CD4-positive, alpha-beta T cell treated with Interleukin-12 subunit alpha and Interleukin-12 subunit beta, for 1 hour (primary cell): ENCODE measurements at places on chromosomes 12 and 14.

GRCh38 chr12:132445884-132446632 is 43.9 kb upstream of the FBRSL1 start:
- DNase-seq: peak; percentile 82

DNA sequence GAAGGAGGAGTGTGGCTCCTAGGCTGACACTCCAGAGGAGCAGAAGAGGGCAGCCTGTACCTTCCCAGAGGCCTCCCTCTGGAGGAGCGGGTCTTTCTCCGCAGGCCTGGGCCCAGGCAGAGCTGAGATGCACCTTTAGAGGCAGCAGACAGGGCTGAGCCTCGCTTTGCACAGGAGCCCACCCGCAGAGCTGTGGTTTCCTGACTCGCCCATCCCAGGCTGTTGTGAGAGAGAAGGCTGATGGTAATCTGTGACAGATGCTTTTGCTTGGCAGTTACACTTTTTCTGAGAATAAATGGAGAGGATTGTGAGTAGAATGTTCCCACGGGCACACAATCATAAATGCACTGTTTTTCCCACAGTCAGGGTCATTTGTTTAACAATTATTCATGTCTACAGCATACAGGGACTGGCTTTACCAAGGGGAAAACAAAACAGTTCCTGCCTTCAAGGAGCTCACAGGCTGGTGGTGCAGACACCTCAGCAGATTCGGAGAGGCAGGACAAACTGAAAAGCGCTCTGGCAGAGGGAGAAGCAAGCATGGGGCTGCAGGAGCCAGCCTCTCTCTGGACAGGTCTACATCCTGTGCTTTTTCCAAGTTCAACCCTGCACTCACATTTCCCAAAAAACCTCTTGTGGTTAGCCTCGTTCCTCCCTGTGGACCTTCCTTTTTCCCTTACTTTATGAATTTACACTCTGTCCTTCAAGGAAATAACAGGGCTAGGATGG is 13.9 kb downstream of the EVL start:
- peak; percentile 87 for DNase-seq

DNA sequence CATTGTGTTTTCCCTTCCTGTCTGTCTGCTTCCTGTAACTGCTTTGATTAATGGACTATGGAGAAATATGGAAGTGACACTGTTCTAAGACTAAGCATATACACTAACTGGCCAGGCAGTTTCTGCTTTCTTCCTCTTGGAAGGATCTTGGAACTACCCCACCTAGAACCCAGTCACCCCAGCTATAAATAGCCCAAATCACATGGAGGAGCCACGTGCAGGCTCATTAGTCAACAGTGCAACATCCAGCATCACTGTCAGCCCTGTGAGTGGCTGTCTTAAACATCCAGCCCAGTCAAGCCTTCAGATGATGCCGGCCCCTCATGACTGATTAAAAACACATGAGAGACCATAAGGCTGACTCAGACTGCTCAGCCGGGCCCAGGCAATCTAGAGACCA is 39.2 kb downstream of the BCAT1 start:
- DNase-seq: no peak

DNA sequence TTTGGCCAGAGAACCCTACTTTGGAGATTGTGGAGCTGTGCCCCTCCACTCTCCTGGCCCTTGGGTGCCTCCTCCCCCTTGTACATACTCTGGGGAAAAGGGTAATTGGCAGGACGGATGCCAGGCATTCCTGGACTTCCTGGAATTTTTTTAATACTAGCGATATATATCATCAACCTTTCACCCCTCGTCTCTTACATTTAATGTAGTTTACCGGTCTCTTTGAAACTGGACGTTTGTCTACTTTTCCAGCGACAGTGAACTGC is 767 bp upstream of the CRY1 start:
- no peak for DNase-seq

GRCh38 chr12:124411281-124411878 is 116.5 kb downstream of the RFLNA start:
- no peak for DNase-seq

DNA sequence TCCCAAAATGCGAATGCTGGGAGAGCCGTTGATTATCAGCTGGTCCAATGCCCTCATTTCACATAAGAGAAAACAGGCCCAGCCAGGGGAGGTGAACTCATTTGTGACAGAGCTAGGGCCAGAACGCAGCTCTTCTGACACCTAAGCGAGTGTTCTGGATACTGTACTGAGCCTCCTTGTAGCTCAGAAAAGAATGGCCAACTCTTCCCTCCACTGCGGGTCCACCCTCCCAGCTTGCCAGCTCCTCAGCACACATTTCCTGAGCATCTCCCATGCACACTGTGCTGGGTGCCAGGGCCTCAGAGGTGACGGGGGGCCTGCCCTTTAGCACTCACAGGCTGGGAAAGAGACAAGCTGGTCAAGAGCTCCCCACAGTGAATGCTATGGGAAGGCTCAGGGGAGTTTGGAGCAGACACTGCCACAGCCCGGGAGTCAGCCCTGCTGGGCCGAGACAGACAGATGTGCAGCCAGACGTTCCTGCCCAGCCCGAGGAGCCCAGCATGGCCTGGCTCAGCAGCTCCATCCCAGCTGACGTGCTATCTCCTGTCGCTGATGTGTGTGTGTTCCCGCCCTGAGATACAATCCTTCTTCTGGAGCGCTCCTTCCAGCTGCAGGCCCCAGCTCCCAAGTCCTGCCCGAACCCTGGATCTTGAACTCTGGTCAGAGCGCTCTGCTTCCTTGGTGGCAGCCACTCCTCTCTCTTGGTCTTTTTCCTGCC is 3.5 kb downstream of the CMTM5 start:
- DNase-seq: no peak

- DNase-seq: peak; percentile 67
Observed at GRCh38 chr12:6285063-6285477, 25.4 kb upstream of the PLEKHG6 start.

GRCh38 chr14:95275494-95275893 is 44.2 kb downstream of the CLMN start:
- DNase-seq: no peak

GRCh38 chr12:6834873-6835272 is 5.9 kb upstream of the GNB3 start:
- no peak for DNase-seq

DNA sequence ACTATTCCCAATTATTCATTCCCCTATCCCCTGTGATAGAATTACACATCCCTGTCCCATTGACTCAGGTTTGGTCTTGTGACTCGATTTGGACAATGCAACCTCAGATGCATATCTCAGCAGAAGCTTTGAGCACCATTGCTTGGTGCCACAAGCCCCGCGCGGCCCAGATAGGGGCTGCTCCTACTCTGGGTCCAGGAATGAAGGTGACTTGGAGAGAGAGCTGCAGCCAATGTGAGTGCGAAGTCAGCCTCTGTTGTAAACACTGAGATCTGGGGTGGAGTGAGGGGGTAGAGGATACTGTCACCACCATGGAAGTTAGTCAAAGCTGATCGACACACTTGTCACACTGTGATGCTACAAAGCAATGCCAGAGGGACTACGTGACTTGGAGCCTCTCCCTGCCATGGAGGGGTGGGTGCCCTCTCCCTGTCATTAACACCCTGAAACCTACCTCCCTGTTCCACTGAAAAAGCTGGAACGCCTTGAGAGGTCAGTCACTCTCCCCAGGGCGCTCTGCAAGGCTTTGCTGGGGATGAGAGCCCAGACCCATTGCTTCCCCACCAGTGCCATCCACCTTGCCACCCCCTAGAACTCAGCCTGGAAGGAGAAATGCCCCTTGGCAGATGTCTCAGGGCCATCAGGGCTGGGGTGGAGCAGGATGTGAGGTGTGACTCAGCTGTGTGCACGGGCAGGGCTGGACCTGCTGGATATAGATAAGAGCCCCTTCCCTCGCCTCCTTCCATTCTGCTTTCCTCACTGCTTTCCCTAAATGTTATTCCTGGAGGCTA is 6.6 kb upstream of the PLEK2 start:
- DNase-seq: no peak
